ENCODE measurements at places on chromosomes 7 and 10.

DNA sequence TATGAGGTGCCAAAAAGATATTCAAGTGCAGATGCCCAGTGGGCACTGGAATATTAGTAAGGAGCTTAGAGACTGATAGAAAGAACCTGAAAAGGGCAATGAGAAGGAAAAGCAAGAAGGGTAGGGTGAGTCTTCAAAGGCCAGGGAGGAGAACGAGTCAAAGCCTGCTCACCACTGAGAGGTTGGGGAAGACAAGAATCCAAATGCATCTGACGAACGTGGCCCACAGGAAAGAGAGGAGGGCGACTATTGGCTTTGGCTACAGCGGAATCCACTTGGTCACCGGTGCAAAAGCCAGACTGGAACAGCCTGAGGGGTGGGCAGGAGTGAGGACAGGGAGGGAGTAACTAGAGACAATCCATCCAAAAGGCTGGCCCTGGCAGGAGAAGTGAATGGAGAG is 216.7 kb upstream of the KLF14 start:
- no peak for DNase-seq

GRCh38 chr7:66871076-66871475 is 49.9 kb upstream of the TMEM248 start:
- DNase-seq, result no peak

- DNase-seq, result no peak
Measured at GRCh38 chr7:157875230-157876179, 538.7 kb downstream of the DNAJB6 start.

DNA sequence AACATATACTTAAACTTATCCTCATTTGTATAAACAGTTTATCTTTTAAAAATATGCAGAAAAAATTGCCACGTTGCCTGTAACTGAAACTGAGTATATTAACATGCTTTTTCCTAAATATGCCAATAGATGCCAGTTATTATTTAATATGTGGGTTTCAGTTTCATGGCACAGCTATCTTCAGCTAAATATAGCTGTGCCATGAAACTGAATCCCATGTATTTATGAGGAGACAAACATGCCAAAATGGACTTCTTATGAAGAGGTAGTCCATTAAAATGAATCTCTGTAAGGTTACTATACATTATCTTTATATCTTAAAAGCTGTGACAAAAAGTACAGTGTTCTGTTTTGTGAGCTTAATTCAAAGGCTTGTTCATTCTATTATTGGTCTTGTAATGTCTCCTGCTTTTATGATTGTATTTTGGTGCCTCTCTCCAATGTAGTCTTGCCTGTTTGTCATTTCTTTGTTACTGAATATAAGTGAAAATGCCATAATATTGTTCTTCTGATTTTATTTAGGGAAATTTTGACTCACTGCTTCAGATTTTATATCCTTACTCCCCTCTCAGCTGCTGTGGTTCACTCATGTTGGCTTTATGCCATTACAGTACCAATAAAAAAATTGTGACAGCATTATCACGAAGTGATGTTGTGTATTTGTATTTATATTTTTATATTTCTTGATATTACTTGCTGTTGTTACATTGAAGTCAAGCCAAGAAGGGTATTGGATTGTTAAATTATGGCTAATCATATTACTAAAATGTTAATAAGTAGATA is 34.3 kb upstream of the CACNA2D1 start:
- DNase-seq, result no peak

- DNase-seq, result no peak
Measured at GRCh38 chr7:148711191-148712102, 12.7 kb downstream of the CUL1 start.

GRCh38 chr7:35712563-35713226 is 17.8 kb upstream of the HERPUD2 start:
- DNase-seq, result no peak
